NK-92 treated with Interleukin-12 subunit alpha and Interleukin-12 subunit beta, amount 100 ng/mL, for 24 hours (cell line): ENCODE measurements at places on chromosomes 11 and 22.

GRCh38 chr11:128894286-128894681 lies 3.1 kb downstream of the KCNJ5 start:
- DNase-seq, result no peak

- DNase-seq, result no peak
These were observed 1727.5 kb downstream of the LRRC4C start for GRCh38 chr11:39732001-39732400.

GRCh38 chr22:48464246-48464645 lies 1363.4 kb downstream of the BRD1 start:
- no peak for DNase-seq

GRCh38 chr11:108571001-108571400 lies 22.6 kb downstream of the EXPH5 start:
- DNase-seq, result no peak

DNA sequence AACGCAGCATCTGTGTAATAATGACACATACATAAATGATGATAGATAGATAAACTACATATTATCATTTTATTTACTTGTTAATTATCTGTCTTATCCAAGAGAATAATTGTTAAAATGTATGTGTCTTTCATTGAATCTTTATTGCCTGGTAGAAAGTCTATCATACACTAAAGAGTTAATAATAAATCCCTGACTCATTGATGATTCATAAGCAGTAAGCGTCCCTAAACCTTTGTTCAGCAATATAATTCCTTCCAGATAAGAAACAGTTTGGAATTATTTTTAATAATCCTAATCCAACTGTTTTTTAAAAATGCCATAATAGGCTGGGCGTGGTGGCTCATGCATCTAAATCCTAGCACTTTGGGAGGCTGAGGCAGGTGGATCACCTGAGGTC lies 655.6 kb upstream of the CNTN5 start:
- DNase-seq, result no peak

GRCh38 chr11:117595440-117595839 lies 201.6 kb downstream of the DSCAML1 start:
- no peak for DNase-seq
